ENCODE measurements at places on chromosomes 1 and 21.

- no peak for DNase-seq
Observed at GRCh38 chr1:172774561-172774960, 115.7 kb downstream of the FASLG start.

- DNase-seq = no peak
Observed at GRCh38 chr1:21703318-21703963, 34.3 kb upstream of the RAP1GAP start.

DNA sequence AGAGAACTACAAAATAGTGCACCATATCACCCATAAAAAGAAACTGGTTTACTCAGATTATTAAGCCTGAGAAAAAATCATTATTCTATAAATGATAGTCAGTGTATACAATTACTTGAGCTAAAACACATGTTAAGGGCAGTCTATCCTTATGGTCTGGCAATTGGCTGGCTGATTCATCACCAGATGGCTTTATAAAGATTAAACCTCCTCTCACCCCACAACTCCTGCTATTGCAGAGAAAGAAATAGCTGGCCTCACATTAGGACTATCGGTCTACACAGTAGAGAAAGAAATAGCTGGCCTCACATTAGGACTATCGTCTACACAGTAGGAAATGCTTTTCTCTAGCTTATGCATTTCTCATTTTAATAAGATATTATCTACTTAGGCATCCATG is 21.2 kb downstream of the CEP170 start:
- DNase-seq = no peak

GRCh38 chr21:28754127-28754611 is 238.5 kb downstream of the LTN1 start:
- no peak for DNase-seq

DNA sequence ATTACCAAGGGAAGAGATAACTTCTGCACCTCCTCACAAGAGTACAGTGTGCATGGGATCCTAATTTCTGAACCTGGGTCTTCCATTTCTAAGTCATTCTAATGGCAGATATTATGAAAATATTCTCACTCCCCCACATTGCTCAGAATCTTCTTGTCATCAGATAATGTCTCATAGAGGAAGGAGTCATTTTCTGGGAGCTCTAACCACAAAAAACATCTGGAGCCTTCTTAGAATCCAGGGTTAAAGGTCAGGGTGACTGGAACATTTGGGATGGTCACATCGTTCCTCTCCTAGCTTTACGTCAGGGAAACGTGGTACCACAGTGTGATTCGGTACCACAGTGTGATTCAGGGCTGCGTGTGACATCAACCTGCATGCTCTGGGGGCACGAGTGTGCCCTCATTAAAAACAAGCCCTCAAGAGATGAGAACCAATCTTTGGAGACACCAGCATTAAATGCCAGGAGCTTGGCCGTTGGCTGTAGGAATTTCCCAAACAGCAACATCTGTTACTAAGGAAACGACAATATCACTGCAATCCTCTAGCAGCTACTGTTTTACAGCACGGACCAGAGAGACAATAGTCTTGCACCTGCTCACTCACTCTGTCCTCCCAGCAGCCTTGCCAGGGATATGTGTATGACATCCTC is 179.1 kb downstream of the PSMG1 start:
- no peak for DNase-seq

DNA sequence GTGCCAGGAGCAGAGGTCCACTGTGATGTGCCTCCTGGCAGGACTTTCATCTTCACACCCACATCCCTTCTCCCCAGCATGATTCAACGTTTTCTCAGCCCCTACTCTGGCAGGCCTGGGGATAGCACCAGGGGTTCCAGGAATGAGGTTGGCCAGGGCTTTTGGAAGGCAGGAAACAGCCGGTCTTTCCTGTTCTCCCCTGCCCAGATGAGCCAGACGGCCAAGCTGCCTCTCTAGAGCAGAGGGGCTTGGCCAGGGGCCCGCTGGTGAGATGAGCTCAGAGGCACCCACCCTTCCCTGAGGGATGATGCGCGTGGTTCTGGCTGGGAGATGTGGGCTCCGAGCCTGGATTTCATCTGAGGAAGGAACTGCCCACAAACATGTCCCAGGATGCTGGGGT is 4.3 kb upstream of the MFAP2 start:
- no peak for DNase-seq

- DNase-seq = no peak
Observed at GRCh38 chr1:155223047-155223446, 14.6 kb downstream of the MTX1 start.

DNA sequence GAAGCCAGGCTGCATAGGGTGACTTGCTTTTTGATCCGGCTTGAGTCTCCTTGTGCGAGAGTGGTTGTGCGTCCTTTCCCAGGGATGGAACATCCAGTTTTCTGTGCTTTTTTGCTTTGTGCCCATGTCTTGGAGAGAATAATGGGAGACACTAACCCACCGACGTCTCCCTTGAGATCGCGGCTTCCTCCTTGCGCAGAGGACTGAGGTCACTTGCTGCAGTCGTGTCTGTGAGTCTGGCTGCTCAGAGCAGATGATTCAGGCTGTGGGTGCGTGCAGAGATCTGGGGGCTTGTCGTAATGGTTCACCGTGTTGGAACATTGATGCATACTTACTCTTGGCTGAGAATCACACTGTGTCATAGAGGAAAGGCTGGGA is 164.5 kb upstream of the CACNA1E start:
- no peak for DNase-seq

DNA sequence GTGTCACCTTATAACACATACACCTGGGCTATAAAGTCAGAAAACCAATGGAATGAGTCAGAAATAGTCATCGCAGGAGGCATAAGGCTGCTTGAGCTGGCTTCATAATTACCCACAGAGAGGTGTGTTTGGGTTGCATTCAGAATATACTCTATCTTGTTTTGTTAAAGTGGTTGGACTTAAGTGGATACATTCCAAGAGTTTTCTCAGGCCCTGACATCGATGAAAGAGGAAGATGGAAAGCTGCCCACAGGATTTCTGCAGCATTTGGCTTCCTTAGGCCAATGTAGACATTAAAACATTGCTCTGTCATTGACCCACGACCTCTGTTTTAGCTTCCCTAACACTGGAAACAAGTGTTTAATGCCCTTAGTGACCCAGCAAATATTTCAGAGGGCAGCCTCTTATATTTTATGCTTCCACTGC is 18.6 kb upstream of the BCL10 start:
- DNase-seq = no peak

DNA sequence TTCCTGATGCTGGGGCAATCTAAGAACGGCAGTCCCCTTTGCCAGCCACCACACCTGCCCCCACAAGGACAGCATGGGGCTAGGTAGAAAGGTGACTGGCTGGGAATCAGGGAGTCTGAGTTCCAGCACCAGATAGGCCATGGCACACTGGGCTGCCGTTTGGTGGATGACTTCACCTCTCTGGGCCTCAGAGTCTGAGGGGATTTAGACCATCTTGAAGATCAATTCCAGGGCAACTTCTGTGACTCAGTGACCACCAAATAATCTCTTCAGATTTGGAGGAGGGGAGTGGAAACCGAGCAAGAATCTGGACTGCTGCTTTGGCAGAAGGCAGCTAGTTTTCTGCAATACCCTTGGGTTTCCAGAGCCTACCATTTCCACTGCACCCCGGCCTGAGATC is 92.1 kb upstream of the EDN2 start:
- DNase-seq = no peak

- no peak for DNase-seq
Observed at GRCh38 chr21:17003763-17004373, 509.0 kb upstream of the CXADR start.
